NCI-H1105 treated with DMSO at 0.1 percent for 48 hours (cell line): ENCODE measurements at places on chromosomes 7 and 10.

DNA sequence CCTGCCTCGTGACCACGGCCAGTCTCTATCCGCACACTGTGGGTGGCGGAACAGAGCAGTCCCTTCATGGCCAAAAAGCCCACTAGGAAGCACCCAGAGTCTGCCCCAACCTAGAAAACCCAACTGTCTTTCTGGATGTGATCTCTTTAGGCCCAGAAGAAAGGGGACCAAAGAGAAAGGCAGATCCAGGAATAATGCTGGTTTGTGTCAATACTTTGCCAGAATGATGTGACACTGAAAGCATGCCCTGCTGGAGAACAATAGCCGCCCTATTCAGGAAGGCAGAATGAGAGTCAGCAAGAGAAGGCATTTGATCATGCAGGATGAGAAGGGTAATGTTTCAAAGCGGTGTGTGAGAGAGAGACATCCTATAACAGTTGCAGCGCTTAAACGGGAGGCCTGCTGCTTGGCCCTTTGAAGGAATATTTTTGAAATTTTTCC, 274.7 kb downstream of the USP6NL start:
- DNase-seq, result no peak

- no peak for DNase-seq
Observed at GRCh38 chr7:12674861-12675260, 12.6 kb upstream of the ARL4A start.

DNA sequence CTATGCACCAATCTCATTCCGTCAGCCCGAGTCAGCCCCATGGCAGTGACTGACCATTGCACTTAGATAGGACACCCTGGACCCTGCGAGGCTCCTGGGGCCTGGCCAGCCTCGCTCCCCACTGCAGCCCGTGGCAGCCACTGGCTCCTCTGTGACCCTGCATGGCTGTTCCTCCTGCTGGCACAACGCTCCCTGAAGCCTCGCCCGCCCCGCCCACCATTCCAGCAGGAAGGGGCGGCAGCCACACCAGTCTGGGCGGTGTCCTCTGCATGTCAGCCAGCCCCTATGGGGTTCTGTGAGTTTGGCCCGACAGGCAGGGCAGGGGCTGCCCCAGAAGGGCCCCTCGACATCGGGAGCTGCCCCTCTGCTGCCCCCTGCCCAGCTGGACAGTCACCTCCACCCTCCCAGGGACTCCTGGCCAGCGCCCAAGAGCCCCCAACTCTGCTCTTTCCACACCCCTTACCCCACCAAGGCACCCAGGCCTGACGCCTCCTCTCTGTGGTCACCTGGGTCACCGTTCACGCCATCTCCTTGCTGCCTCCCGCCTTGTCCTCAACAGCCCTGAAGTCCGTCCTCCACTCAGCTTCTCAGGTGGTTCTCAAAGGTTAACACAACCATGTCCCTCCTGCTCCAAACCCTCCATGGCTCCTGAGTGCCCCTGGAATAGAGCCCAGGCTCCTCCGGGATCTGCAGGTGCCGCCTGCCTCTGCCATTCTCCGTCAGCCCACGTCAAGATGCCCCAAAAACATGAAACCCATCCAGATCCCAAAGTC, 103.5 kb downstream of the MICALL2 start:
- no peak for DNase-seq

- DNase-seq, result no peak
Observed at GRCh38 chr10:58360412-58361004, 24.7 kb upstream of the TFAM start.

GRCh38 chr10:71442859-71443570, 46.3 kb downstream of the CDH23 start:
- no peak for DNase-seq

- DNase-seq, result no peak
Observed at GRCh38 chr7:32390210-32390609, 100.0 kb downstream of the LSM5 start.

GRCh38 chr10:77530011-77530410, 107.6 kb downstream of the KCNMA1 start:
- no peak for DNase-seq

- DNase-seq, result no peak
Observed at GRCh38 chr10:8306685-8307364, 252.3 kb downstream of the GATA3 start.

- no peak for DNase-seq
Observed at GRCh38 chr7:115178835-115179234, 256.9 kb downstream of the MDFIC start.

DNA sequence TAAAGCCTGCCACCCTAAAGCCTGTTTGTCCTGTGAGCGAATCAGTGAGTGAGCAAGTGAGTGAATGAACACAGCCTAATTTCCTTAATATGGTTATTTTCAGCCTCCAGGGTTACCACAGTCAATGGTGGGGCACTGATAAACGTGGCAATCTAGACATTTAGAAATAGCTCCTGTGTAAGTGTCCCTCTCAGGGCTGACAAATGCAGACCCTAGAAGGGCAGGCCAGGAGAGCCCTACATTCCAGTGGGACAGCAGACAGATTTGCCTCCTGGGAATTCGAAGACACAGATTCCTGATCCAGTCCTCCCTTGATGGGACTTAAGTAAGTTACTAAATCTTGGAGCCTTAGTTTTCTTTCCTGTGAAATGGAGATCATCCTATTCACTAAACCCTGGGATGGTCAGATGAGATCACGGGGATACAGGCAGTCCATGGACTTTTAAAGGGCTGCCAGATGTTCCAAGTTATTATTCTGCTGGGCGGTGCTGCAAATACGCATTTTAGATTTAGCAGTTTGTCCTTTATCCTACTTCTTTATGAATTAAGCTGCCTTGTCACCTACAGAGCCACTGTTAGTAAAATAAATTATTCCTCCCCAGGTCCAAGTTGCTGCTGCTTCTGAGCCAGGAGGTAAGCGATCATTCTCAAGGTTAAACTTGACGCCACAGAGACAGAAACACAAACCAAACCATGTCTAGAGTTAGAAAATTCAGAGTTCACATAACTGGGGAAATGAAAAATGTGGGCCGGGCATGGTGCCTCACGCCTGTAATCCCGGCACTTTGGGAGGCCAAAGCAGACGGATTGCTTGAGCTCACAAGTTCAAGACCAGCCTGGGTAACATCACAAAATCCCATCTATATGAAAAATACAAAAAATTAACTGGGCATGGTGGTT, 54.8 kb upstream of the TM9SF3 start:
- DNase-seq, result no peak

DNA sequence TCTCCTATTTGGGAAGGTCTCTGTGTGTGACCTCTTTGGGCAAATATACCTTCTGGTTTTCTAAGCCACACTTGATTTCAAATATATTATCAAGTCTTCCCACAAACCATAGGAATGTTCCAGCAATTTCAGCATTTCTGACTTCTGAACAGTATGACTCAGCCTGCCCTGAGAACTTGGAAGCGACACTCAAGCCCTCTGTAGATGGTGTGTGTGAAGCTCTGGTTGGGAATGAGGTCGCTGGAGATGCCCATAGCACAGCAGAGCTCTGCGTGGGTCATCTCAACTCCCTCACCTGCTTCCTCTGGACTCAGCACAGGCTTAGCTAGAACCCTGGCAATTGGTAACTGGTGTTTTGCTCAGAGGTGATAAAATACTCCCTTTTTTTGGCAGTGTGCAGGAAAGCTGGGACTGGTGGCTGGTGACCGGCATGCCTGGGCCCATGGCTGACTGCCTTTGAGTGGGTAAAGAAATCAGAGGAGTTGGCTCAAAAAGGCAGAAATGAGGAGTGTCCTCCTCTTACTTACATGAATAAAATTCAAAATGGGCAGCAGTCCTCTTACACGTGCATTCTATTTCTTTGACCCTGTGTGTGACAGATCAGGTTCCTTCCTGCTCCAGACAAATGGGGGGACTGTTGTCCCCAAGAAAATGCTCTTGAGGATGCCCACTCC, 87.5 kb upstream of the NRP1 start:
- DNase-seq, result no peak

DNA sequence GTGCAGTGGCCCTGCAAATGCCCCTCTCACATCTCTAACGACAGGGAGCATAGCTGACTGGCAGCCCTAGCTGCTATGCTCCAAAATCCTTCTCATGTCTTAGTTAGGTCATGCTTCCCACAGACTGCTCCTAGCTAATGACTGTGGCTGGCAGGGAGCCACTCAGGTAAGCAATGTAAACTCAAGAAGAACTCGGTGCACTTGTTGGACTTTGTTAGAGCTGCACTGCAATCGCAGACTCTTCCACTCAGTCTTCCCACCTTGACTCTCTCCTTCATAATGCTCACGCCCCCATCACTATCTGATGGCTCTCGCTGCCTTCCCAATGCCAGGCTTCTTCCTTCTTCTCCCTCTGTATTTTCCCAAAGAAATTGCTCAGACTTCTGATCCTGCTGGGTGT, 24.0 kb downstream of the OR9A2 start:
- peak; percentile 7 for DNase-seq

- no peak for DNase-seq
Observed at GRCh38 chr10:93087846-93088245, 14.2 kb downstream of the CYP26A1 start.

DNA sequence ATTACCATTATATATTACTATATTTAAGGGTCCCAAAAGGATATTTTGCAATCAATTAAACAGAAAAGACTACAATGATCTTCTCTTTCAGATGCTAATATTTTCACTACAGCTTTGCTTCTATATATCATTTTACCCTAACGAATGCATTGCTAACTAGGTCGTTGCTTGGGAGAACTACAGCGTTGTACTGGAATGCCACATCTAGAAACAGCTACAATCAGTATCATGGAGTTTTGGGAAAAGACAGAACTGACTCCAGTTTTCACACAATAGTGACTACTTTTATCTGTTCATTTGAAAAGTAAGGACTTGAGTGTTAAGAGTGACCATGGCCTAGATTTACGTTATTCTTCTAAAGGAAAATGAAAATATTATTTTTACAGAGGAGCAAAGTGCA, 38.5 kb downstream of the LRRN3 start:
- no peak for DNase-seq

- no peak for DNase-seq
Observed at GRCh38 chr10:86098187-86098881, 268.3 kb downstream of the GRID1 start.

DNA sequence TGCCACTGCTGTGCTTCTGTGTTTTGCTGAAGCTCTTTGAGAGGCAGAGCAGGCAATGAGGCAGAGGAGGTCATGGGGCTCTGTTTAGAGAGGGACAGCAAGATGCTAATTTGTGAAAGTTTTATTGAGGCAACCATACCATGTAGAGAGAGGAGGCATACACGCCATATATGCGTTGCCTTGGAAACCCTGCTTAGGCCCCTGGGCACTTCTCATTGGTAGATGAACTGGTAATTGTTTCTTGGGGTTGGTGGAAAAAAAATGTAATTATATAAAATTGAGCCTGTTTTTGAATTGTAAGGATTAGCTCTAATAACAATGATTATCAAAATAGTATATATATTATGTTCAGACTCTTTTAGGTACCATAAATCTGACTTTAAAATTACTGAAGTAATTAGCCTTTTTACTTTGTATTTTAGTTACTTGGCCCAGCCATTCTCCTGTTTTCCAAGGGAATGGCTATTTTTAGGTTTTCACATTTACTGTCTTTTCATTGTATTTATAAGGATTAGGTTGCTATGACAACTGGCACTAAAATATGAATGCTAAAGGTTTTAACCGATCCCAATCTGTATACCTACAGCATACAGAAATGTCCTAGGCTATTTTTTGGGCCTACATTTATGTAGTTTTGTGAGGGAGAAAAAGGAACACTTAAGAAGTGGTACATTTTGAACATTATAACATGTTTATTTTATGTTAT, 52.4 kb downstream of the BZW2 start:
- DNase-seq, result no peak

GRCh38 chr7:71659622-71660021, 527.7 kb downstream of the GALNT17 start:
- no peak for DNase-seq

GRCh38 chr10:60906411-60906810, 37.6 kb downstream of the RHOBTB1 start:
- DNase-seq, result no peak

GRCh38 chr7:382043-382400, 92.1 kb downstream of the FOXL3 start:
- DNase-seq, result no peak

DNA sequence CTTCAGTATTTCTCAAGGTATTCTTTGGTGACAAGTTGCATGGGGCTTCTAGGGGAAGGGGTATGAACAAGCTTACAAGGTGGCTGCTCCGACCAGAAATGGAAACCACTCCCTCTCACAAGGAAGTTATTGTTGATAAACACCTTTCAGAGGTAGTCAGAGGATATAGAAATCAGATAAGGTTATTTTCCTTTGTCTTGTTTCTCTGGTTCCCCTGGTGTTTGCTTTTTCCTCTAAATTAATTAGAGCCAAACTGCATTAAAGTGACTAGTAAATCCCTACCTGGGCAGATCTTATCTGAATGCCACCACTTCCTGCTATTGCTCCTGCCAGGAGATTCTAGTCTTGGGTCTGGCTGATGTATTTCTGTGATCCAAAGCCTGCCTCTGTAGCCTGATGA, 725.4 kb downstream of the INHBA start:
- DNase-seq, result no peak

DNA sequence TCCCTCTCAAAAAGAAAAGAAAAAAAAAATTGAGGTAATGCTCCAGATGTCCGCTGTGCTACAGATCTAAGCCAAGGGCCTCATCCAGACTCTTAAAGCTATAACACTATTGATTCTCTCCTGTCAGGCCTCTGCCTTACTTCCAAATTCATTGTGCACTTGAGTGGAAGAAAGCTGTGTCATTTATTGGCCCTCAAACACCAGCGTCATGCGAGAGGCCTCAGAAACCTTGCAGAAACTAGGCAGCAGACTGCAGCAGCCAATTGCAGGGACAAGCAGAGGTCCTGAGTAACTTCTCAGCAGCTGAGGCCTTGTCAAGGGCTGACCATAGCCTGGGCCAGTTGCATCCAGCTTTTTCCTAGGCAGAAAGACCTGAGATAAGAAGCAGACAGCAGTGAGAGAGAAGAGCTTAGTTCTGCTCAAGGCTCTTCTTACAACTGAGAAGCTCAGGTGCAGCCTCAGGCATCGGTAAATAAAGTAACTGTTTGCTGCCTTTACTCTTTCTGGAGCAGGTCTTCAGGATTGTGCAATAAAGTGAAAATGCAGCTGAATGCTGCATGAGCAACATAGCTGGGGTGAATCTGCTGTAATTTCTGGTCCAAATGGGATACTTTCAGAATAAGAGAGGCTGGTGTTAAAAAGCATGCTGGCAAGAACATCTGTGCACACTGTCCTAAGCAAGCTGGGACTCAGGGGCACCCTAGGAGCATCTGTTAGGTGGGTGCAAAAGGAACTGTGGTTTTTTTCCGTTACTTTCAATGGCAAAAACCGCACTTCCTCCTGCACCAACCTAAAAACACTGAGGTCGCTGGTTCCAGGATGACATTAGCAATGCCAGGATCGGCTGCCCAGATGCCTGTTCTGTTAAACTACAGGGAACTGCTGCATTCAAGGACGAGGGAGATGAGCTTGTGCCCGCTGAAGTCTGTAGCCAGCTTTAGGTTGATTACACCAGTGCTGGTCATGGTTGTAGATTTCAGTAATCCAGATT, 181.8 kb upstream of the PFKP start:
- no peak for DNase-seq
